Activated naive CD8-positive, alpha-beta T cell treated with anti-CD3 and anti-CD28 coated beads, Interleukin-2, amount 10 ng/mL, durations not matched to agents 7 days and 5 days (primary cell): ENCODE measurements at places on chromosomes 3 and 15. TPM values are rescaled to one million over a fixed set of nuclear protein-coding genes. Genes with fewer than 3 reads are reported as not detected.

GRCh38 chr15:49428409-49429095 lies 5.5 kb downstream of the FGF7 start:
- no peak for DNase-seq

Gene CATSPER2
- total RNA-seq = 2.0 TPM

- no peak for DNase-seq
Measured at GRCh38 chr15:83489690-83490089, 42.5 kb downstream of the SH3GL3 start.

Gene HYKK
- 1.6 TPM for total RNA-seq

DNA sequence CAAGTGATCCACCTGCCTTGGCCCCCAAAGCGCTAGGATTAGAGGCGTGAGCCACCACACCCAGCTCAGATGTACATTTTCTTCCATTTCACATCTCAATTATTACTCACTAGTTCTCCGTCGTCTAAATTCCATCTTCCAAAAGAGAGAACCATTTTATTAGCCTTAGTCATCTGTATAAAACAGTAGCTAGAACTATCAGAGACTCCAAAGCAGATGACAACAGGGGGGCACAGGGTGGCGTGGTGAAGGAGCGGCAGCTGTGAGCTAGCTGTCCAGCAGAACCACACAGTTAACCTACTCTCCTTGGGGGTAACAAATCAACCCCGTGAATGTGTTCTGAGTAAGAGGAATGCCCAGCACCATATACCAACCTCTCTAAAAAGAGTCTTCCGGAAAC lies 7.1 kb downstream of the SLC25A20 start:
- DNase-seq = no peak

GRCh38 chr15:42456971-42457370 lies 34.0 kb downstream of the ZNF106 start:
- no peak for DNase-seq

DNA sequence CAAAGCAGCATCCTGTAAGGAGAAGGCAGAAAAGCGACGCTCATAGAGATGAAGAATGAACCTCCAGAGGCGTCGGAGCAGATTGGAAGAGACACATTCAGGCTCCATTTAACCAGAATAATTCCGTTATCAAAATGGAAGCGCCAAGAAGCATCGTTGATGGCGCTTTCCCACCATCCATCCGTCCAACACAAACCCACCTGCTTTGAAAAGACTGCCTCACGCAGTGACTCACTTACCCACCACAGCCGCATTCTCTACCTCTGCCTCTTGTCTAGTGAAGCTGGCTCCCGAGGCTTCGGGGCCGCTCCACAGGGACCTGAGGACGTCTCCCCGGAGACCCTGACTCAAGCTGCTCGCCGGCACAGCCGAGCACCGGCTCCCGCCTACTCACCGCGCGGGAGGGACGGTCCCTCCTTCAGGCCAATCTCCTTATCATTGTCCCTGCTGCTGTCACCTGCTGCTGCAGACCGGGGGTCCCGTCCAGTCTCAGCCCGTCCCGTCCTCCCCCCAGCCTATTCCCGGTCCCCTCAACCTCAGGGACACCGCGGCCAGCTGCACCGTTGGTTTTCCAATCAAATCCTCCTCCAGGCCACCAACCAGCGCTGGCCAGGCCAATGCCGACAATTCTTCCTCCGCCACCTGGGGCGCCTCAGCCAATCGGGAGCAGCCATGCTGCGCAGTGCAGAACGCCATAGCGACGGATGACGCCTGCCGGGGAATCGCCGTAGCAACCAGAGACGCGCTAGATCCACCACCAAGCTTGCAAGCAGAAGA lies at the start of gene NEK10:
Gene NEK10 (minus strand): TSS at position 553 of the 777 bp plus-strand sequence. CDS start 16,501 bp downstream, outside the sequence.
- peak; percentile 90 for DNase-seq
